ENCODE measurements at places on chromosomes 6 and 20.
A peak's percentile ranks its signal among the peaks of the same experiment; 100 is the strongest.

DNA sequence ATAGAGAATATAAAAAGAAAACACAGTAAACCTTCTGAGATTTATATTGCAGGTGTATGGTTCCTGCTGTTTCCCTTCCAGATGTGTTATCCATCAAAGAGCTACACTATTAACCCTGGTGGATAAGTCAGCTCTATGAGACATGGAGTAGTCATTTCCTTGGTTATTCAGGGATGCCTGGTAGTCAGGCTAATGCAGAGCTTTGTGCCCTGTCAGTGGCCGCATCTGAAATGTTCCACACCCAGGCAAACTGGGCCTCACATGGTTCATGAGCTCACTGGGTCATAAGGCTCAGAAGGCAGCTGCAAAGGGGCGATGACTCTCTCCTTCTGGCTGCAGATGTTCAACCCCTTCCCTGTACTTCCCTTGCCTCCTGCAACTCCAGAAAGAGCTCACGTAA is 473.6 kb downstream of the EPHA7 start:
- DNase-seq, result no peak

DNA sequence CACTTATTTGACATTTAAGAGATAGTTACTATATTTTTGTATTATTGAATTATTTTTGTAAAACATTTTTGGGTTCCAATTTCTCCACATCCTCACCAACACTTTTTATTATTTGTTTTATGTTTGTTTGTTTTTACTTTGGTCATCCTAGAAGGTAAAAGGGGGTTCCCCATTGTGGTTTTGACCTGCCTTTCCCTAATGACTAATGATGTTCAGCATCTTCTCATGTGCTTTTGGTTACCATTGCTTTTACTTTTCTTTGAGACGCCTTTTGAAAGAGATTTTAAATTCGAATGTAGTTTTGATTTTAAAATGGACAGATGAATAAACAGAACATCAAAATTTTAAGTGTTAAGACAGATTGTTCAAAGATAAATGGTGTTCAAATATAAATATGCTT is 46.9 kb downstream of the AK9 start:
- DNase-seq, result no peak

GRCh38 chr6:25407431-25407830 is 128.3 kb downstream of the CARMIL1 start:
- no peak for DNase-seq

DNA sequence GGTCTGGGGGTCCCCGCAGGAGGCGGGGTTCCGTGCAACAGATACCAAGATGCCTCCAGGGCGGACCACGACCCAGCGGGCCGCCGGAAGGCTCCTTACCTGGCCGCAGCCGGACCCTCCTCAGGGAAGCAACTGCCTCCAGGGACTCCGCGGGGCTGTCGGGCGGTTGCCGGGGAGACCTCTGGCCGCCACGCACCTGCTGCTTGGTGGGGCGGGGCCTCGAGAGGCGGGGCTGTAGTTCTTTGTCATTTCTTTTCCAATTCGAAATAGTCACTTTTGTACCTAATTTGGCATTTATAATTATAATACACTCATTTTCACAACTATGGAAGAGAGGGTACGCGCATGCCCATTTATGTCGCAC is 647 bp downstream of the AK9 start:
- DNase-seq, result peak; percentile 77

- DNase-seq, result no peak
These were observed 279.4 kb downstream of the UBE3D start for GRCh38 chr6:82786248-82786647.

GRCh38 chr20:1489764-1490436 is 1.3 kb downstream of the SIRPB2 start:
- DNase-seq, result no peak

GRCh38 chr20:39036011-39036410 is 73.9 kb downstream of the DHX35 start:
- DNase-seq, result no peak

- no peak for DNase-seq
These were observed 161.5 kb upstream of the POU3F2 start for GRCh38 chr6:98672681-98673475.
